Stimulated activated CD8-positive, alpha-beta memory T cell treated with anti-CD3 and anti-CD28 coated beads, Interleukin-15, amount 100 ng/mL, for 48 hours (primary cell): ENCODE measurements at places on chromosomes 6 and 20.

DNA sequence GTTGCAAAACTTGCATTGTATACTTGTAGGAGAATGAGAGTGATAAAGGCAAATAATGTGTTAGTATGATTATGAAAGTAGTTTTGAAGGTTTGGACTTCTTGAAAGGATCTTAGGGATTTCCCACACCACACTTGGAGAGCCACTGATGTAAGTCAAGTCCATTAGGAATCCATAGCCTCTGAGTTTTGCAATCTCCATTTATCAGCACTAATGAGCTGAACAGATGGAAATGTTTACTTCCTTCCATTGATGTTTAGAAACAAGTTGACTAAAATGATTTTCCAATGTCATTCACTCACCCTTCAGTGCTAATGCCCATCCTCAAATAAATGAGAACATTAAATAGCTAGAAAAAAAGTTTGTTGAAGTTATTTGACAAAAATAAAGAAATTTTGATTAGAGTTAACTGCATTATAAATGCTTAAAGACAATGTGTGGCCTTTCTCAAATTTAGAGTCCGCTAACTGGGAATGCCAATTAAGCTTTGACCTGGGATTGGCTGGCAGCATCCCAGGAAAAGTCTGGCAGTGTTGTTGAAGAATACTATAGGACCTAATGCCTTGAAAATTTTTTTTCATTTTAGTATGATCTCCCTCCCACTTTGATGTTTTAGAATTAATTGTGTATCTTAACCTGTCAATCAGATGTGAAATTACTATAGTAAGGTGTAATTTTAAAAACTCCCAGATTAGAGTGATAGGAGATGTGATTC is 68.0 kb downstream of the SLC35F1 start:
- no peak for DNase-seq

DNA sequence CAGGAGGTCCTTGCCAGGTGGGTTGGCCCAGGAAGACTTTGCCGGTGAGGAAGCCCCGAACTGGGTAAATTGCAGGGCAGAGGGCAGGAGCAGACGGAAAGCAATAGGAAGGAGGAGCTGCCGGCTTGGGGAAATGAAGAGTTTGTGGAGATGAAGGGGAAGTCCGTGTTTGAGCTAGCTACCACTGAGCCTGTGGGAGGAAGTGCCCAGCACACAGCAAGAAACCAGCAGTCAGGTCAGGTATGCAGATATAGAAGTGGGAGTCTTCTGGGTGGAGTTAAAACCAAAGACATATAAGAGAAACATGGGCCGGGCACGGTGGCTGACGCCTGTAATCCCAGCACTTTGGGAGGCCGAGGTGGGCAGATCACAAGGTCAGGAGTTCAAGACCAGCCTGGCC is 34.7 kb downstream of the CD24 start:
- DNase-seq: no peak

- DNase-seq: no peak
Measured at GRCh38 chr6:127148511-127148910, 30.0 kb downstream of the RSPO3 start.

DNA sequence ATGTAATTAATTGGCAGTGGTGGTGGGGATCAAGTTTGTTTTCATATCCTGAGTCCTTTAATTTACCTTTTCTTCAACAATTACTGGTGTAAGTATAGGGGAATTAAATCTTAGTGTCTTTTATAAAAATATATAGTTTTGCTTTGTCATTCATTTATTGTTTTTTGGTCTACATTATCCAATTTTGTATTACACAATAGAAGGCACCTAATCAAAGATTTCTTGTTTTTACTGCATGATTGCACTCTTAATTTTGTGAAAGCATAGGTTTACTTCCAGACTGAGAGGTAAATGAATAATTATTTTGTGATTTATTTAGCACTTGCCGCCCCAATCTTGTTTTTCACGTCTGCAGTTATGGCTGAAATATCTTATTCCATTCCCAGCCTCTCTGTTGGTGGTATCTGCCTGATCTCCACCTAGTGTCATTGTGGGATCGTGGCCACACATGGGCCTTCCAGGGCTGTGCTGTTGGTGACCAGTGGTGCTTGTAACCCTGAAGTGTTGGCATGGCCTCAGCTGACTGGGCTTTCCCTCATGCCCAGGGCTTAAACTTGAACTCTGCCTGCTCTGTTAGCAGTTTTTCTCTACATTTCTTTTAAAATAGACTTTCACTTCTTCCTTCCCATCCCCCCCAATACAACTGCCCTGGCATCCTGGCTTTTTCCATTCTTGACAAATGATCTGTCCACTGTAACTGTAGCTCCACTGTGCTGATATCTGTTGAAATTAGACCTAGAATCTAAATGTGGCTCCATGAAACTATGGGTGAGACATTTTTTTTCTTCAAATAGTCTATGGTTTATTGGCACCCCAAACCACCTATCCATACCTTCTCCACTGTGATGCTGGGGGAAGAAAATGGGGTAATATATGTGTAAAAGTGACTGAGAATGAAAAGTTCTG is 24.8 kb downstream of the E2F3 start:
- DNase-seq: no peak

DNA sequence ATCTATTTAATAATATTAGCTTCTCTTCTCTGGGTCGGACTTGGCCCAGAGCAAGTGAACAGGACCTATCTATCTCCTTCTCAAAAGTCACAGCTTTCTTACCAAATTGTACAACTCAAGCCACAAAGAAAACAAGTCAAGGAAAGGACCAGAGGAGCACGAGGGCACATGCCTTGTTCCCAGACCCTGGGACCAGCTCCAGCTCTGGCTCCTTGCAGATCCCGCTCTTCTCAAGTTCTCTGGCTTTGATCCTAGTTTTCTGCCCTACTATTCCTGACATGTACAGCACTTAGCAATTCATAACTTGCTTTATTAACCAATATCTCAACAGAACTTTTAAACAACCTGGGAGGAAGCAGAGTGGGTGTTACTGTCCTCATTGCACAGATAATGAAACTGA is 185.9 kb downstream of the ESR1 start:
- DNase-seq: no peak

DNA sequence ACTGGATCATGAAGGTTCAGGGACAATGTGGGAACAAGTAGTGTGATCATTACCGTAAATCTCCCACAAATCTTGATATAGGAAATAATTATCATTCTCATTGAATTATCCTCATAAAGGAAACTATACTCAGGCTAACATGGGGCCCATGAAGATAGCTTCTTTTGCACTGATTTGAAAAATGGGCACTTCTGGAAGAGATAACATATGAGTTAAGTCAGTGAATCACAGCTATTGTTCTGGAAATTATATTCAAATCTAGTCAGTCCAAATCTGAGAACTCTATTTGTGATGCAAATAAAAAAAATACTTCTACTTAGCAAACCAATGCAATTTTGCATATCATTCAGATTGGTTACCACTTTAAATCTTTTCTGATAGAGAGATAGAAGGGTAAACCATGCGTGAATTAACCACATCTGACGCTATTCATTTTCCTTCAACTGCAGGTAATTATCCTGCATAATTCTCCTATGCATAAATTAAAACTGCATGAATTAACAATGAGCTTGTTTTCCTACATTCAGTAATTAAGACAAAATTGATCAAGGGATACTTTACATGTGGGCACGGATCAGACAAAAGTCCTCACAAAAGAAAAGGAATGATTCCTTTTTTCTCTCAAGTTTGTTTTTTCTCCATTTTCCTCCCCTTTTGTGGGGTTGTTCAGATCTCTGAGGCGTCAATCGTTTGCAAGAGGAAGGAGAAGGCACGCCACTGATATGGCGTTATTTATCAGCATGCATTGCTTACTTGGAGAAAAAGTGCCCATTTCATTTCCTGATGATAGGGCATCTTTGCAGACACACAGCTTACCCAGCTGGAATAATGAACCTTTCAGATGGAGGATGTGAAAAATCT is 36.4 kb downstream of the RIPOR2 start:
- no peak for DNase-seq

DNA sequence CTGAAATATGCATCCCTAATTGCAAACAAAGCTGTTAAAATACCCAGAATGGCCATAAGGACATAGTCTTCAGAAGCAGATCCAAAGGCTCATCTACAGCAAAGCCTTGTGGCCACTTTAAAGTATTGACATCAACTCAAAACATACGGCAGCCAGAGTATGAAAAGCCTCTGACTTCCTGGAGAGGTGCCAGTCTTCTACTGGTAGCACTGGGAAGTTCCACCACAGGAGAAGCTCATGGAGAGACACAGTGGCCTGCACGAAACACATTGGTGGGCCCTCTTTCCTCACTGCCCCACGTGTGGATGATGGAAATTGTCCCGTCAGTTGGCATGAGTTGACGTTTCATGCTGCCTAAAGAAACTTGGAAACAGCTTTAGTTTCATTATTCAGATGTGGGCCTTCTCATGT is 202.6 kb upstream of the HEY2 start:
- DNase-seq: no peak

GRCh38 chr20:40683894-40684268 is 5.2 kb downstream of the MAFB start:
- DNase-seq: no peak

DNA sequence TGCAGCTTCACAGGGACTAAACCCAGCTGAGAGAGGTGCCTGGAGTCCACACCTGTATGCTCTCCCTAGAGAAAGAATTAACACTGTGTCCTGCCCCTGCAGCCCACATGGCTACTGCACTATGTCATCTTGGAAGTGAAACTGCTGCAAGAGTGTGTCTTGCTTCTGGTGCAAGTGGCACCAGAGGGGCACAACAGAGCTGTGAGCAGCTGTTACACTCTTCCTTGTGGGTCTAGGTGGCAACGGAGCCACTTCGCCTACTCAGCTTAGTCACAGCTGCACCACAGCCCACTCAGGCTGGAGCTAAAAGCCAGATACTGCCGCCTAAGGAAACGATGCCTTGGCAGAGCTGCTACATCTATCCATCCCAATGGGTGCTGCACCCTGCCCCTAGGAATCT is 391.4 kb downstream of the COL12A1 start:
- no peak for DNase-seq

DNA sequence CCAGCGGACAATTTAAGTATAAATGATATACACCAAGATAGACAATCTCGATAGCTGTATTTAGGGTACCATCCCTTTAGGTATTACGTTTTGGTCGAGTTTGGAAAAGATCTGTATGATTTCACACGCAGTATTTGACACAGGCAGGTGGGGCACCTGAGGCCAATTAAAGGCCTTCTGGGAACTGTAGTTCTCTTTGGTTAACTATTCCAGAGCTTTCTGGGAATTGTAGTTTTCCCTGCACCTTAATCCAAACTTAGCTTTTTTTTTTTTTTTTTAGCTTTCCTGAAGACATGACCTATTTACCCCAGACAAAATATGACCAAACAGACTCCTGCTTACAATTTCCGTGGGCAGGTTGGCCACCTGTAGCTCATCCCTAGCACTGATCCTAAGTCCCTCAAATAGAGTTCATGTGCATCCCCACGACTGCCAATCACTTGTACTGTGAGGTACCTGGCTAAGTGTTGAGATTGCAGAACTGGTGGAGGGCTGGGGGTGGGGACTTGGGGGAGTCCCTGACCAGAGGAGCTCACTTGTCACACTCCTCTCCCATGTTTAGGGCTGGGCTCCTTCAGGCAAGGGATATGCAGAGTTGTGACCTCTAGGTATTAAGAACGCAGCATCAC is 999 bp upstream of the EHMT2 start:
- no peak for DNase-seq

DNA sequence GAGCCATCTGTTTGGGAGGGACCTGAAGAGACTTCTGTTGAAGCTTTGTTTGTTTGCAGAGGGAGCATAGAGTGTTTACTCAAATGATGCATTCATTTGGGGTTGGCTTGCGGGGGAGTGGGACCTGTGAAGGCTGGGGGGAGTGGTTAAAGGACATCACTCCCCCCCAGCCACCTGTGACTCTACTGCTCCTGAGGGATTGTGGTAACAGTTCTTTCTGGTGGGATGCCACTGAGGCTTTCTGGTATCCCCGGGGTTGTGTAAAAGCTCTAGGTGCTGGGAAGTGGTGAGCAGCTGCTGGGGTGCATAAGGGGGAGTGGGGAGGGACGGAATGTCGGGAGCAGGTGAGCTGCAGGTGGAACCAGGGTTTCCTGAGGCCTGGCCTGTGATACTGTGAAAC is 239.2 kb upstream of the QKI start:
- DNase-seq: no peak

GRCh38 chr20:15310361-15310760 is 972.9 kb upstream of the FLRT3 start:
- no peak for DNase-seq

DNA sequence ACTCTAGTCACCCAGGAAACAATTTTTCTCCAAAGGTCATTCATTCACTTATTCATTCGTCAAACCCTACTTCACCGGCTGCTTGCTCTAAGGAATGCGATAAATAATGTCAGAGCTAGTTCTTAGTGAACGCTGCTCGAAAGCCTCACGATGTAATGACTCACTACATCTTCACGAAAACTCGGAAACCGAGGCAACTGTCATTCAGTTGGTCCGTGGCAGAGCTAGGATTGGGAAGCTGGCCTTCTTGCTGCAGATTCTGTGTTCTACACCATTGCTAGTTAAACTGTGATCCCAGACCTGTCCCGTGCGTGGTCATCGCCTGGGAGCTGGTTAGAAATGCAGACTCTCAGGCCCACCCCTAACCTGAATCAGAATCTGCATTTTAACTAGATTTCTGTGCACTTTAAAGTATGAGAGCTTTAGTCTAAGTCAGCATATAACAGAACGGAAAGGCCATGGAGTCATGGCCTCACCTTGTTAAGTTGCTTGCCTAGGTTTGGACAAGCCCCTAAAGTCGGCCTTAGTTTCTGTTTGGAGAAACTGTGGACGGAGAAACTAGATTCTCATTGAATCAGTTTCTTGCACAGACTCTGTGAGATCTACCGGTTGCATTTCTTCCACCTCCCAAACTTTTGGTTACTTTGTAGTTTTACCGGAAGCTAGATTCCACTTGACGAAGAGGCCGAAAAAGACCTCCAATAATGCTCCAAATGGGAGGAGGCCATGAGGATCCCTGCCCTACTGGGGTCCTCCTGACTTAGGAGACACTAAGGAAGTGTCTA is 651 bp upstream of the CCND3 start:
- DNase-seq: no peak

DNA sequence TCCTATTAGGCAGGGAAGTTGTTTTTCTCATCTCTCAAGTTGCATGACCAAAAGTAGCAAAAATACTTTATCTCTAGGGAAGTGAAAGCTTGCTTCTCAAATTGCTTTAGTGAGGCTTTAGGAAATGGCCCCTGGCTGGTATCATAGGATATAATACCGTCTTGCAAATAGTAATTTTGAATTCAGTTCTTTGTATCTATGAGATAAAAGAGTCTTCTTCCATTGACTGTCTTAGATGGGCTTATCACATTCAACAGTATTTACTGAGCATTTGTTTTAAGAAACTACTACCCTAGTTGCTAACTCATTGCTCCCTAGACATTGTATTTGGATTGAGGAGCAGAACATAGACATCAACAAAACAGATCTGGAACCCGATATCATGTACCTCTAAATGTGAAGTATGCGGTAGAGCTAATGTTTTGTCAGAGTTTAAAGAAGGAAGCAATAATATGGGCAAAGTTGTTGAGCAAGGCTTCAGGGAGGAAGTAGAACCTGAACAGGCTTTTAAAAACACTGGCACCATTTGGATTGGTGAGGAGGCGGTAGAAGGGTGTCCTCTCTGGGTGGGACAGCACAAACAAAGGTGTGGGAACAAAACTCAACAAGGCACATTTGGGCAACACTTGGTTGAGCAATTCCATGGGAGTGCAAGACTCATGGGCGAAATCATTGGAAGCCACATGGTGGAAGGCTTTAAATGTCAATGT is 101.5 kb downstream of the SGK1 start:
- no peak for DNase-seq
